OCI-M1 (cell line): ENCODE measurements at places on chromosomes 4 and X.

DNA sequence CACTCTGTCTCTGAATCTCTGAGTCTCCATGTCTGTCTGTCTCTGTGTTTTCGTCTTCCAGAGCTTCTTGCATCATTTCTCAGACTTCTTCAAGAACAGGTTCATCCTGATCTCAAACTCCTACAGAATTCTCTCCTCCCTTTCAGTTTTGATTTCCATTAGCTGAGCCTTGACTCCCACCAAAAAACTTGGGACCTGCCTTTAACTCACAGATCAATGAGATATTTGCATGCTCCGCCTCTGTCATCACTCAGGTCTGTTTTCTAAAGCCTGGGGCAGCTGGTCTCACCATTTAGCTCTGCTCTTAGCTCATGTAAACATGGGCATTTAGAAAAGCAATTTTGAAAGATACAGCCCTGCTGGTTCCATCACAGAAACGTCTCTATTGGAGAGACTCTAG lies 8.6 kb downstream of the DAPP1 start:
- DNase-seq: peak; percentile 12

DNA sequence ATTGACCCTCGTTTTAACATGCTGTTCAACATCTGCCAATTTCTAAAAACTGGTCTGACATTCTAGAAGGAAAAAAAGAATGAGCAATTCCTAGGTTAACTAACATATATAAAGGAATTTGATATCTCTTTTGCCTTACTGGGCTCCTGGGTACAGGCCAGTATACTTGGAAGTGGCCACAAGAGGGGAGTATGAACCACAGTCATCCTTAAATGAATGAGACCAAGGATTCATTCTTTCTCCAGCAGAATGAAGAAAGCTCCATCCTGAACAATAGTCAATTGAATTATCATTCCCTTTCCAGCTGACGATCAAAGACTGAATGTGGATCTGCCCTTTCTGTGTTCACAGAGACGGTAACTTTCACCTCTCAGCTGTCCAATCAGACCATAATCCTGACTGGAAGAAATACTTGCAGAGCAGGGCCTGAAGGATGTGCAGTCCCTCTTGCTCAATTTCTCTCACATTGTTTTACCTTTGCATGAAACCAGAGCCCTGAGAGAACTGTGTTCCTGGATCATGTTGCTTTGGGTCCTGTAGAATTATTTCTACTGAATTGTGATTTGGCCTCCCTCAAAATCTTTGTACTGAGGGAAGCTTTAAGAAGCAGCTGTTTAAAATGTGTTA lies 14.8 kb upstream of the SPARCL1 start:
- DNase-seq: peak; percentile 54

GRCh38 chrX:9865804-9866472 lies 79.7 kb downstream of the SHROOM2 start:
- DNase-seq: no peak

DNA sequence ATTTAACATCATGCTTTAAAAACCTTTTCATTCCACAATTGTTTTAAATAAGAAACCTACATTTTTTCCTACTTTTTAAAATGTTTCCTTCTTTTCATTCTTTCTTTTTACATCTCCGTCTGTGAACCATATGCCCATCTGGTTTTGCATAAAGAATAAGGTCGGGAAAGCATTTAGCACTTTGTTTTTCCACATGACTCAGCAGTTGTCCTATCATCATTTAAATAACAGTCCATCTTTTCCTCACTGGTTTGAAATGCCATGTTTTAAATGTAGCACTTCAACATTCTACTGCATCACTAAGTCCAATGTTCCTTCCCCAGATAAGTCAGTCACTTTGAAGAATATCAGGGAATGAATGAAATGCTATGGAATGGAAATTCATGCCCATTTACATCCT lies 128.4 kb downstream of the SH3RF1 start:
- no peak for DNase-seq

GRCh38 chr4:96173756-96174155 lies 333.9 kb downstream of the PDHA2 start:
- no peak for DNase-seq

- DNase-seq: no peak
Observed at GRCh38 chrX:17662391-17662790, 74.9 kb upstream of the SCML1 start.

DNA sequence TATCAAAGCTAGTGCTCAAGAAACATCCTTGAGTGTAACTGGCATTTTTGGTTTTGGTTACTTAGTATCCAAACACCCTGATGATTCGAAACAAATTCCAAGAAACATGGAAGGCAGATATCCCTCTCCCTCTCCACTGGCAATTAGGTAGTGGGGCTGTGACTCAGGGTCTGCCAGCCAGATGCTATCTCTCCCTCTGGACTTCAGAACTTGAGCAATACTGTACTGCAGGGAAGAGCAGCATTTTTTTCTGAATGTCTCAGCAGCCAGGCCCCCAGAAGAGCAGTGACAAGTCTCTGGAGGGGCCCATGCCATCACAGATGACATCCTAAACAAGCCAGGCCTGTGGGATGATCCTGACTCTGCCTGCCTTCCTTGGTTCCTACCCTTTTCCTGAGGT lies 37.3 kb upstream of the BCORL1 start:
- DNase-seq: no peak

- DNase-seq: no peak
Observed at GRCh38 chr4:150178161-150178560, 99.9 kb downstream of the DCLK2 start.

DNA sequence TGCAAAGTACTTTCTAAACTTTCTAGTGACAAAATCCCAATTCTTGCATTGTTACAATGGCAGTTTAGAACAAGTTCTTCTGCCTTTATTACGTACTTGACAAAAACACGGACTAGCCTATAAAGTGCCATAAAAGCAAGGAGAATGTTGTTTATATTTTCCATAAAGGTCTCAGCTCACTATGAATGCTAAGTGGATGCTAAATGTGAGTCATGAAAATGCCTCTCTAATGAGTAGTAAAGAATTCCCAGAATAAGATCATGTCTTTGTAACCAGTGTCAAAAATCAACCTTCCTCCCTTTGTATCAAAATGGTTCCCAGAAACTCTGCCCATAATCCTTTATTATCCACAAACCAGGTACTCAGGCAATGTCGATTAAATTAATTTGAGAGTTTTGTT lies 539.8 kb upstream of the SLIT2 start:
- DNase-seq: no peak

- no peak for DNase-seq
Observed at GRCh38 chrX:99798936-99799335, 611.1 kb downstream of the PCDH19 start.

DNA sequence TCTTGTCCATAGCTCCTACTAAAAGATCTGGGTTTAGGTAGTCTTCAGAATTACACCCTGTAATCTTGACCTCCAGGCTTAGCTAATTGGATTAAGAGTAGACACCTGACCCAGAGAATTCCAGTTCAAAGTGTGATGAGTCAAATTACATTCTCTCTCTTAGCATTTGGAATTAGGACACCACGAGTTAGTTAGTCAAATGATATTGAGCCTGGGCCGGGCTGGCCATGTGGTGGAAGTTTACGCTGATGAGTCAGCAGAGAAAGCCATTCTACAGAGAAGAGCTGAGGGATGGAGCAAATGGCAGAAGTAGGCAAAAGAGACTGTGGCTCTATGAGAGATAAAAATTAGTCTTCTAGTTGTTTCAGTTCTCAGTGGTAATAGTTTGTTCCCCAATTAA lies 31.1 kb downstream of the CEP44 start:
- peak; percentile 79 for DNase-seq

DNA sequence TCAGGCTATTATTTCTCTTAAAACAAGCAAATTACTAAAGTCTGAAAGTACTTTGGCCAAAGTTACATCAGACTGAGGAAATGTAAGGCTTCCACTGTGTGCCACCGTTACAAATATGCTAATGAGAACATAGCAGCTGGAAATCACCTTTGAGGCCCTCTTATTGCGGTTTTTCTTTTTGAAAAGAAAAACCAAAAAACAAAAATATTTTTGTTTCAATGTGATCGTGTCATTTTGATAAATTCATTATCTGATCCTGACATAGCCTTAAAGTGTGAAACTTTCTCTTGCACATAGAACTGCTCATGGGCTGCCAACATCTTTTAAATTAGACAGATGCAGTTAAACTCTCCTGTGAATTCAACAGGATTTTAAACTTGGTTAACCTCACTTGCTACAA lies 2.8 kb upstream of the TIFA start:
- DNase-seq: no peak

DNA sequence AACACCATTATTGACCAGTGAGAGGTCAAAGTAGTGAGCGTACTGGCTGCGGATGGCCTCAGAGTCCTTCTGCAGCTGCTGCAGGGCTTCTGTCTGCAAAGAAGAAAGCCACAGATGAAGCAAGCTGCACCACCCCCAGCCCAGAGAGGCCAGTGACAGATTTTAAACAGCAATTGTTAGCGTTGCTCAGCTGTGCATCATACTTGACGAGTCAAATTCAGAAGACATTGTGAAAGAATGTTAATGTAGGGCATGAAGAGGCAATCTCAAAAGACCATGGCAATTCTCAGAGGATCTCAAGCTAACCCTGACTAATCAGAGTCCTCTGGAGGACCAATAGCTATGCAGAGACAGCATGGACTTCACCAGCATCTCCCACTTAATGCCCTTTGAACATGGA lies 16.6 kb downstream of the DKC1 start:
- DNase-seq: no peak

GRCh38 chr4:4455210-4455865 lies 68.4 kb downstream of the NSG1 start:
- no peak for DNase-seq

- no peak for DNase-seq
Observed at GRCh38 chr4:170272959-170273358, 183.2 kb upstream of the AADAT start.

DNA sequence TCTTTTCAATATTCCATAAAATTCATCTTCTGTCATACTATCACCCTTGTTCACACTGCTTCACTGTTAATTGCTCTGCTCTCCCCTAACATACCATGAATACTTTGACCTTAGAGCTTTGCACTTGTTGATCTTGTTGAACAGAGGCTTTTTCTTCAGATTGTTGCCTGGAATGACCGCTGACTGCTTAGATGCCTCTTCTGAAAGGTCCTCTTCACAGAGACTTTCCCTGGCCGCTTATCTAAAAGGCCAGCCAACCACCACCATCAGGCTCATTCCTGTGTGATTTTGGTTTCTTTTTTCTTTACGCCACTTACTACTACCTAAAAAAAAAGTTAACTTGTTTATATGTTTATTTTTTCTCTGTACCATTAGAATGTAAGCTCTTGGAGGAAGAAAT lies 667.7 kb downstream of the STPG2 start:
- DNase-seq: peak; percentile 46

DNA sequence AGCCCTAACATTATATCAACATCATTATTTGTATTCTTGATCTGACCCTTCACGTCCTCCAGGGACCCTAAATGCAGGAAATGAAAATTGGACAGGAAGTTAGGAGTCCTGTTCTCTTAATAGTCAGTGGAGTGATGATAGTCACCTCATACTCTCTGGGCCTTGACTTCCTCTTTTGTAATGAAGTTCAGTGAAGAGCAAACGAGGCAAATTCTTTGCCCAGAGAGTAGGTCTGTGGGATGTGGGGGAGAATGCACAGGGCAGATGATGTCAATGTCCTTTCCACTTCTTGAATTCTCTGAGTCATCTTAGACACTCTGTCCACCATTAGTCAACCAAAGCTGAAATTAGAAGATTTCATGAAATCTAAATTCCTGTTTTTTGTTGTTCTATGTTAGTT lies 17.1 kb upstream of the GPRIN3 start:
- peak; percentile 91 for DNase-seq
